NCI-H2029 (cell line): ENCODE measurements at places on chromosomes 3 and 15.

DNA sequence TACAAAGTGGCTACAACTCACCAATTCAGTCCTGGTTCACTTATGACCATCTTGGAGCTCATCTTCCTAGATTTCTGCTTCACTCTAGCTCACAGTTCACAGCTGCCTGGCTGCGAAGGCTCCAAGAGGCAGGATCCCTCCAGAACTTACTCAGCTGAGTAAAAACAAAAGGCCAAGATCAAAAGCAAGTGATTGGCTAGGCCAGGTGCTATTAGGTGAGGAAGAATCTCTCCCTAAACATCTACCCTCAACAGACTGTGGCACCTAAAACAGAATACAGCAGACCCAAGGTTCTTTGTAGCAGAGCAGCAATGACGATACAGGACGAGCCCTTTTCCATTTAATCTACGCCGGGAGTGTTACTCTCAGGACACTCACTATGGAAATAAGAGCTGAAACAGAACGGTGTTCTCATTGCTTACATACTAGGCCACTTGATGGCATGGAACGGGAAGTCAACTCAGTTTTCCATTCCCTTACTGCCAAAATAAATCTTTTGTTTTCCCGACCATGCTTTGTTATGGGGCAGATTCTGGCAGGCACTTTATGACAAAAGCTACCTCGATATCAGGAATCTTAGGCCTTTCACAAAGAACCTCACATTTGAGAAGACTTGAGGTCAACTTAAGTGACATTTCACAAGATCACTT is 901 bp downstream of the ICE2 start:
- DNase-seq, result peak; percentile 51

DNA sequence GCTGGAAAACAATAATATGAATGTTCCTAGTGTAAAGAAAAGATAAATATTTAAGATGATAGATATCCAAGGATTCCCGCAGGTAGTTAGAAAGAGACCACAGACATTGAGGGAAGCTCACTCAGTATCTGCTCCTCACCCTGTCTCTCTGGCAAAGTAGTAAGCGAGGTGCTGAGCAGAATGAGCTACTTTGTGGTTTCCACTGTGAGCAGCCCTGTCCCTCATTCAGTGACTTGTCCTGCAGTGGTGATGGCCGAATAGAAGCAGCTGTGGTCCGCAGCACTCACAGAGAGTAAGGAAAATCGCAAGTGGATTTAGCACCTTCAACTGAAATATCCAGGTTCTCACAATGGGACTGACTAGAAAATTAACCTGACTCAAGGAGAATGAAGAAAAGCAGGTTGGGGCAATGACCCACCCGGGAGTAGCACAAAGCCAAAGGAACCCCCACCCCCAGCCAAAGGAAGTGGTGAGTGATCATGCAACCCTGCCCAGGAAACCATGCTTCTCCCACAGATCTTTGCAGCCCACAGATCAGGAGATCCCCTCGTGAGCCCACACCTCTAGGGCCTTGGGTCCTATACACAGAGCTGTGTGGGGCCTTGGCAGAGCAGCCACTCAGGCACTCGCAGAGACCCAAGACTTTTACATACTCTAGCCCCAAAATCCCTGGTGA is 21.8 kb upstream of the SLC25A38 start:
- no peak for DNase-seq

GRCh38 chr3:112085735-112086075 is 484 bp upstream of the C3orf52 start:
- no peak for DNase-seq

- DNase-seq, result no peak
These were observed 39.5 kb downstream of the TNIK start for GRCh38 chr3:171420667-171421066.

- no peak for DNase-seq
These were observed 155.3 kb upstream of the MRPL3 start for GRCh38 chr3:131658115-131658514.

- DNase-seq, result no peak
These were observed 718.7 kb upstream of the CBLB start for GRCh38 chr3:106587551-106587950.

DNA sequence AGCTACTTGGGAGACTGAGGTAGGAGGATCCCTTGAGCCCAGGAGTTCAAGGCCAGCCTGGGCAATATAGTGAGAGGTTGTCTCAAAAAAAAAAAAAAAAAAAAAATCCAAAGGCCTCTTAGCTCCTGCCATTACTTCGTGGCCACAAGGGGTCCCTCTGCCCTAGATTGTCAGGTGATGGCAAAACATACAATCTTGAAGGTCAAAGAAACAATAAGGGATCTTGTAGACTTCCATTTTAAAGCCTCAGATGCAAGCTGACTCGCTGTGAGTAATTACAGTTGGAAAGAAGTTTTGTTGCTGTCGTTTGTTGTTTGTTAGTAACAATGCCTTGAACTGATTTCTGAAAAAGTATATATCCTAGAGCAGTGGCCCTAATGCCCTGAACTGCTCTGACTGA is 55.9 kb upstream of the PLCL2 start:
- no peak for DNase-seq

GRCh38 chr15:52392008-52392687 is 96.5 kb upstream of the MYO5C start:
- DNase-seq, result no peak

GRCh38 chr15:82298520-82298919 is 35.9 kb downstream of the SAXO2 start:
- no peak for DNase-seq

DNA sequence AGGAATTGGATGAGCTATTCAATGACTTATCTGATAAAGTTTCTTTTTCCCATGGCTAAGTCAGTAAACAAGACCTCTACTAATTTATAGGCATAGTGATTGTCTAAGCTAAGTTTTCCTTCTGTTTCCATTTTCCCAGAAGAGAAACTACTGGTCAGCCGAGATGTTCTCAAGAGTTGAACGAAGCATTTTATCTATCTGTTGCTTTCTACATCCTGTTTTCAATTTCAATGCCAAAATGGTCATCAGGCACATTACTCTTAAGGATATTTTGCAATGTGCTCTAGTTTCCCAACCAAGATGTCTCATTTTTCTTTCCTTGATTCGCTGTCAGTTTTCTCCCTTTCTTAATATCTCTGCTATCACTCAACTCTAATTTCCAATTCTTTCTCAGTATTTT is 228.7 kb downstream of the MBNL1 start:
- DNase-seq, result no peak

DNA sequence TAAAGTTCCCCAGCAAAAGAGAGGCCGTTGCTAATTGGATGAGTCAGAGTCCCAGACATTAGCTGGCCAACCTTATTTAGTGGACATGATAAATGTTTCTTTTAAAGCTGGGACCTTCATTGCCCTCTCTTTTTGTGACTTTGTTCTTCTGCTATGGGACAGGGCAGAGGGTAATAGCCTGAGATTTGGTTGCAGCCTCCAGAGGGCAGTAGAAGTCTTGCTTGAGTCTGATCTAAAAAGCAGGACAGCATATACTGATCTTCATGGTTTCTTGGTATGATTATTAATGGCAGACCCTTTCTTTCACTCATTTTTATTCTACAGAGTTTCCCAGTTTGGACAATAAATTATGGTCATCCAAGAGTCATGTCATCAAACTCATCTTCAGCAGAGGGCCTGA is 25.1 kb upstream of the ZKSCAN7 start:
- no peak for DNase-seq

- no peak for DNase-seq
These were observed 114.7 kb upstream of the CCNL1 start for GRCh38 chr3:157274644-157275137.

GRCh38 chr15:71275098-71275497 is 159.8 kb downstream of the THSD4 start:
- no peak for DNase-seq
